ENCODE measurements at places on chromosomes 7 and 10.

DNA sequence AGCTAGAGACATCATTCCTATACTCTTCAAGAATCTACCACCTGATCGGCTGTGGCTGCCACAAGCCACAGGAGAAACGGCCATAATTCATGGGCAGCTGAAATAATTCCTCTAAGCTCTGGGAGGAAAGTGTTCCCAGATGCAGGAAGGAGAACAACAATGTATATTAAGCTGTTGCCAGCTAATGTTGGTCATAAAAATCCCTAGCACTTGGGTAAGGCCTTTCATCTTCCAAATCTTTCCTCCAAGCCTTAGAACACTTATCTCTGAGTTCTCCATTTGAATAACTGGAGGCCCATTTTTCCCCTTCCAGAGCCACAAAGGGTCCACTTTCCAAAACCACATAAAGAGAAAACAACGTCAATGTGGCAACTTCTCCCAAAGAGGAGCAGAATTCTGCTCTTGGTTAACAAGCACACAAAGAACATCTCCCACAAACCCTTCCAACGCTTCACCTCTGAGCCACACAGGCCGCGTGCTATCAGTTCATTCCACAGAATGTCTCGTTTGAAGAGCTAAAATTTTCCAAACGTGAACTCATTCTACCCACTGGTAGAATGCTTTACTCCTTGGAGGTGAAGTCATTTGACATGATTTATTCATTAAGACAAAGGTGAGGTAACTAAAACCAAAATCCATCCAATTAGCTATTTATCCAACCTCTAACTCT, 11.2 kb downstream of the KCNMA1 start:
- DNase-seq, result no peak

GRCh38 chr7:2796358-2797352, 47.5 kb downstream of the GNA12 start:
- DNase-seq, result no peak

- no peak for DNase-seq
Measured at GRCh38 chr10:119801998-119802538, 70.6 kb downstream of the MCMBP start.

DNA sequence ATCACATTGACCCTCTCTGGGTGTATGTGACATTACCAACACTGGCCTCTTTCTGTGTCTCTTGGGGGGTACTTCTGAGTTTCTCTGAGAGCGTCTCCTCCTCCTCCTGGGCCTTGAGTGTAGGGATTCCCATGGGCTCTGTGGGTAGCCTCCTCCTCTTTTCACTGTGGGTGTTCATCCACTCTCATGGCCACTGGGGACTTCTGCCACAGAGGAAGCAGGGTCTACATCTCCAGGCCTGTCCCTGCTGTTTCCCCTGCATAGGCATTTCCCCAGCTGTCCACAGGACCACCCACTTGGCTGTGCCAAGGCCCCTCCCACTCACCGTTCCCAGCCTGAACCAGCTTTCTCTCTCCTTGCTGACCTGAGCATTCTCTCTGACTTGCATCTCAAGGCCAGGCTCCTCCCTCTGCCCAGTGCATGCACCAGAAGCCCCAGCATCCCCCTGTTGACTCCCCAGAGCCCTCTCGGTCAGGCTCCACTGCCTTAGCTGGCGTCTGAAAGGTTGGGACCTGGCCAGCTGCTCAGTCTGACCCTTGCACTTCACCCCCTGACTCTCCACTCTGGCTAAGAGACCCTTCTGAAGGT, 487.6 kb downstream of the GLRX3 start:
- DNase-seq, result no peak

DNA sequence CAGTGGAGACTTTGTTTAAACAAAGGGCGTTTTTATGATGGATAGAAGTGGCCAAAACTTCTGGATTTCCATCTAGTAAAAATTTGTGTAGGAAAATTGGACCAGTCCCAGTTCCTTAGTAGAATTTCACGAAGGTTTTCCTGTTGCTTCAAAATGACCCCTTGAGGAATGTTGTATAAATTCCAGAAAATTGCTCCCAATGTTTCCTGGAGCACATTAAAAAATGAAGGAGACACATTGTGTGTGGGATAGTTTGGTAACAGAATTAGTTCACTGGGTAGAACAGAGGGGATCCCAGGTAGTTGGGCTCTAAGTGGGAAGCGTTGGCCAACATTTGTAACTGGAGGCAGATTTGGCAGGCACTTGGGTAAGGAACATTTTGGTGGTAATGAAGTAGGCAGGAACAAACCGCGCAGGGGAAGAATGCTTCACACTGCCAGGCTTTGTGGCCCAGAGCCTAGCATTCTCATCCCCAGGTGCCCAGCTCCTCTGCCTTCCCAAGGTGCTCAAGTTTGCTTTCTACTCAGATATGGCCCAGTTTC, 758.6 kb downstream of the AUTS2 start:
- no peak for DNase-seq

GRCh38 chr7:55550841-55551537, 21.3 kb downstream of the VOPP1 start:
- no peak for DNase-seq

DNA sequence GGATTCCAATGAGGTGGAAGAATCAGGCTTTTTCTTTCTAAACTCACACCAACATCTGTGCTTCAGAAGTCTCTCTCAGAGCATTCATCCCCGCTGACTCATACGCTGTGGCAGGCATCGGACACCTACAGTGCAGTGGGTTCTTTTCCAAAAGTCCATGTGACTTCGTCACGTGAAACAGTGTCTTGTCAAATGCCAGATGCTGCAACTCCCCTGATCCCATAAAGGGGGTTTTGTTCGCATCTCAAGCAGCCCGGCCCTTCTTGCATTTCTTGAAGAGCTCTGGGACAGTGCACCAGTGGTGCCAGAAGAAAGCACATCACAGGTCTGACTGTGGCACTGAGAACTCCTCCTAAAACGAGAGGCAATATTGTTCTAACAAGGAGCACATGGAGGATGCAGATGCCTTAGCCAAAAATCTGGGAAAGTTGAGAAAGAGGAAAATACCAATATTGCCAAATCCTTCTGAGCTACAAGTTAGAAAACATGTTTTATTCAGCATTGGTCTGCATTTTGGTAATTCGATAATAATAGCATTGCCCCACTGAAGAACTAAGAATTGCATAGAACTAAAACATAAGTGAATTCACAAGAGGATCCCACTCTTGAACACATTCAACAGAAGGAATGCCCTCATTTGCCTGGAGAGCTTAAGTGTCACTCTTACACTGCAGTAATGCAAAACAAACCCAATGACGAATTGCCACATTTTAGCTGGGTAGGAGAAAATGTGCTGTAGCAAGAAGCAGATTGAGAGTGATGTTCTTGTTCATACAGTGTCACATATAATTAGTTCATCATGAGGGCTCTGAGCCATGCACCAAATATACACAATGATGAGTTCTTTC, 204.4 kb downstream of the CXCL12 start:
- no peak for DNase-seq

GRCh38 chr7:803243-803635, 29.0 kb upstream of the SUN1 start:
- DNase-seq, result no peak

- DNase-seq, result no peak
Measured at GRCh38 chr7:31256506-31256905, 84.0 kb downstream of the NEUROD6 start.

DNA sequence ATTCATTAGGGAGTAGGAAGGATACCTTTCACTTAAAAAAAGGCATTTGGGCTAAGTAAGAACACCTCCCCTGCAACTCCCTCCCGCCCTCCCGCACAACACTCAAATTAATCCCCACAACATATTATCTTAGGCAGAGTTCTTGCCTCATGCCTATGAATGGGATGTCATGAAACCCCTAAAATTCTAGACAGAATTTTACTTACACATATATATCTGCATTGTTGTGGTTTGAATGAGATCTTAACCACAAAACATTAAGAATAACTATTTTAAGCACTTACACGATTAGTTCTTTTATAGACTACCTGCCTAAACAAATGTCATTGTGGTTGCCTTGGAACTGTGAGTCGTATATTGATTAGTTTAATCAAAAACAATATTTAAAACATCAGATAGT, 4.5 kb upstream of the ITGB1 start:
- DNase-seq, result no peak

DNA sequence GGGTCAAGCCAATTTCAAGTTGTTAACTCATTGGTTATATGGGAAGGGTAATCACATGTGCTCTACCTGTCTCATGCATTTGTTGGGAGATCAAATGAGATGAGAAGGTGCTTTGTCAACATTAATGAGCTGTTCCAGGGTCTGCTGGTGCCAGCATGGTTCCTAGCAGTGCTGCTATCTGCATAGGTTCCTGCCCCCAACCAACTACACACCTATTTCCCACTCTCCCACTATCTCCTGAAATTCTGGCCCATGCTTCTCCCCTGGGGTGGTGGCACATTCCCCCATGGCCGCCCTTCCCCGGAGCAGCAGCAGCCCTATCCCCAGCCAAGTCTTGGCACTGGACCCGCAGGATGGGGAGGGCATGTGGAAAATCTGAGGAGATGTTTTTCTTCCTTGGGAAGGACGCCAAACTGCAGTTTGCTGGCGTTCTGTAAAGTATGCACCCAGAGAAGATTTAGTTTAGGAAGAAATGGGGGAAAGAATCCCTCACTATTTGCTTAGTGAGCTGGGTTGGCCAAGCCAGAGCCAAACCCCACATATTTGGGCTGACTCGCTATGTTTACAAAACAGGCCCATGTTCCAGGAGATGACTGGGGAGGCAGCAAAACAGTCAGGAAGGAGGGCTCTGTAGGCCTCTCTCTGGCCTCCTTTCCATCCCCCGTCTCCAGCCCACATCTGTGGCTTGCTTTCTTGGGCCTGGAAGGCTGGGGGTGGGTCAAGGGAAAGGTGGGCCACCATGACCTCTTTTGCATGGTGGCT, 42.5 kb downstream of the PPP1R3C start:
- no peak for DNase-seq

GRCh38 chr10:101236376-101237080, 7.3 kb upstream of the LBX1 start:
- no peak for DNase-seq

DNA sequence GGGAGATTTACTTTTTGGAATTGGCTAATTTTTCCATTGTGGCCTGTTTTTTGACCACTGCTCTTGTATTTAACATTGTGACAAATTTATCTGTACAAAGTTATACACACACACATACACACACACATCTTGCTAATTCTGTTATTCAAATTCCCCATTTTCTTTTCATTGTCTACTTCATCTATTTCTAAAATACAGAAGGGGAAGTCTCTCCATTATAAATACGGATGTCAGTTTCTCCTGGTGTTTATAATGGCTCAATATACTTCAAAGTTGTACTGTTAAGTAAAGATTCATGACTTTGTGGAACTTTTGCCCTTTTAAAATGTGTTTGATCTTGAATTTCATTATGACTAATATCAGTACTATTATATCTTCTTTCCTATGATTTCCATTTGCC, 81.0 kb downstream of the CNOT4 start:
- DNase-seq, result no peak

- DNase-seq, result no peak
Measured at GRCh38 chr7:112926018-112926417, 135.8 kb upstream of the TMEM168 start.
